ENCODE measurements at places on chromosomes 2 and 18.

DNA sequence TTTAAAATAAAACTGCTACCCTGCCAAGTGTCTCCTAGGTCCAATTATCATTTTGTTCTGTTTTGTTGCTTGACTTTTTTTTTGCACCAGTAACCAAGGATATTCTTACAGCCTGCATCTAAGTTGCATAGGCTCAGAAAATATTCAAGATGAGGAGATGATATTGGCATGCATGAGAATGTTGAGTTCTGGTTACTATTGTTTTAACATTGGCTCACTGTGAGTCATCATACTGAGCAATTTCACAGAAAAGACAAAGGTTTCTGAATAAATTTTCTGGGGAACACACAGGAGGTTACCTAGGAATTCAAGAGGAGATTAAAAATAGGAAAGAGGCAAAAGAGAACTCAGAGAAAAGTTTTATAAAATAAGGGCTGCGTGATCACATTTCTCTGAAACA lies 84.8 kb upstream of the POU3F3 start:
- DNase-seq: no peak

GRCh38 chr18:58098706-58099105 lies 54.7 kb downstream of the NEDD4L start:
- DNase-seq: no peak

GRCh38 chr2:160596441-160596840 lies 102.8 kb upstream of the RBMS1 start:
- DNase-seq: no peak

- DNase-seq: no peak
These were observed 88.6 kb upstream of the GPC1 start for GRCh38 chr2:240346753-240347372.

DNA sequence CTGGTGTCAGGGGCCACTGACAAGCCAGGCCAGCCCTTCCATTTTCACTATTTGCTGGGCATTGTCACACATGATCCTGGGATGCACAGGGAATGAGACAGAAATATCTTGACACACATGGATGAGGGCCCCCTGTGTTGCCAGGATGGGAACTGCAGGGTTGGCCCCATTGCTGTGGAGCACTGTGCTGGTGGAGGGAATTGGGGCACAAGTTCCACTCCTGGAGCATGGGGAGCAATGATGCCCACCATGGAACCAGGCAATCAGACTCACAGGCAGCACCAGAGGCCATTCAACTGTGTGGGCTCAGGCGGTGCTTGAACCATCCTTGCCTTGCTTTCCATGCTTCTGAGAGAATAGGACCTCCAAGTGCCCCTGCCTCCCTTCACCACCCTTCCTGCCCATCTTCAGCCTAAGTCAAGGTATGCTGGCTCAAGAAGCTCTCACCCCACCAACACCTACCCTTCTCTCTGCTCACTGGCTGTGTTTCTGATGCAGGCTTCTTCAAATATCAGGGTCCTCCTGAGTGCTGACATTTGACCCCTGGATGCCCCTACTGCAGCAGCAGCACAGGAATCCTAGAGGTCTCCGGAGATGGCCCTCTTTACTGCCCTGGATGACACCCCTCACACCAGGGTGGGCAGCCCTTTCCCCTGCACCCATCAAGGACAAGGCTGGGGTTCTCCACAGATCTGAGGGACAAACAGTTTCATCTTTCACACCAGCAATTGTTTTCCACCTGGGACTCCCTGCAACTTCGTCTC lies 11.0 kb downstream of the ADRA2B start:
- no peak for DNase-seq

- no peak for DNase-seq
These were observed 75.9 kb upstream of the CYRIA start for GRCh38 chr2:16741498-16741897.

- no peak for DNase-seq
These were observed 163.8 kb downstream of the WDPCP start for GRCh38 chr2:63424329-63425078.

- no peak for DNase-seq
These were observed 53.2 kb upstream of the SH3BP4 start for GRCh38 chr2:234898534-234899053.

GRCh38 chr18:40096675-40097074 lies 1858.4 kb upstream of the PIK3C3 start:
- no peak for DNase-seq

DNA sequence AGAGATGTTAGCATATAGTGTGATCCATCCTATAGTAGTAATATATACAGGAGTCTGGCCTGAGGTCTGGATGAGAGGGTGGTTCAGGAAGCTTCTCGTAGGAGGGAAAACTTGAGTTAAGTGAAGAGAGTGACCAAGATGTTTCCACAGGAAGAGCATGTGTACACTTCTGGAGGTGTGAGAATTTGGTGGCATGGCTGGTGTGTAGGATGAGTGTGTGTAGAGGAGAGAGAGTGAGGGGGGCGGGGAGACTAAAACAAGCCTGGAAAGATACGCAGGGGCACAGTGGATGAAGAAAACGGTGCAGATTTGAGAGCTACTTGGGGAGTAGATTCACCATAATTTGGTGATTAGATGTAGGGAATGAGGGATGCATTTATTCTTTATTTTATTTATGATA lies 43.5 kb upstream of the CTLA4 start:
- DNase-seq: no peak

GRCh38 chr2:192886636-192887035 lies 691.9 kb upstream of the TMEFF2 start:
- DNase-seq: no peak

GRCh38 chr2:218014706-218015585 lies 12.2 kb upstream of the TNS1 start:
- DNase-seq: no peak

DNA sequence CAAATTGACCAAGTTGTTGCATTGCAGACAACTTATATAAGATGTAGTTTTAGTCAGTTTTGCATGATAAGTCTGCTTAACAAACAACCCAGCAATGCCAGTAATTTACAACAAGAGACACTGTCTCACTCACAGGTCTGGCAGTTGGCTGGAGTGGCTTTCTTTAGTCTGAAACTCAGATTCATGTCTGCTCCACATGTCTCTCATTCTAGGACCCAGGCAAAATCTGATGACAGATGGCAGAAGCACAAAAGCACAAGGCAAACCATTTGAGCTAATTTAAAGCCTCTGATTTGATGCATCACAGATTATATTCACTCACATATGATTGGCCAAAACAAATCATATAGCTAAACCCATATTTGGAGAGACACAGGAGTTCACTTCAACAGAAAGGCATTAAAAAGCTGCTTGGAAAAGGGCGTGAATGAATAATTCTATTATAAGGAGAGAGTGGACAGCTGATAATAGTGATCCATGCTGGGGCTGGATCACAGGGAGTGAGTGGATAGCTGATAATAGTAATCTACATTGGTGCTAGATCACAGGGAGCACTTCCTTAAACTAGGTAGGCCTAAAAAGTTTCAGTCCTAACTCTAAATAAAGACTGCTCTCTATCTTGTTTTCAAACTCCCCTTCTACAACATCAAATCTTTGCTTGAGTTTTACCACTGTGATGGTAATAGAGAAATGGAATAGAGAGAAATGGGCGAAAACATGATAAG lies 593.2 kb upstream of the ZNF804A start:
- no peak for DNase-seq

DNA sequence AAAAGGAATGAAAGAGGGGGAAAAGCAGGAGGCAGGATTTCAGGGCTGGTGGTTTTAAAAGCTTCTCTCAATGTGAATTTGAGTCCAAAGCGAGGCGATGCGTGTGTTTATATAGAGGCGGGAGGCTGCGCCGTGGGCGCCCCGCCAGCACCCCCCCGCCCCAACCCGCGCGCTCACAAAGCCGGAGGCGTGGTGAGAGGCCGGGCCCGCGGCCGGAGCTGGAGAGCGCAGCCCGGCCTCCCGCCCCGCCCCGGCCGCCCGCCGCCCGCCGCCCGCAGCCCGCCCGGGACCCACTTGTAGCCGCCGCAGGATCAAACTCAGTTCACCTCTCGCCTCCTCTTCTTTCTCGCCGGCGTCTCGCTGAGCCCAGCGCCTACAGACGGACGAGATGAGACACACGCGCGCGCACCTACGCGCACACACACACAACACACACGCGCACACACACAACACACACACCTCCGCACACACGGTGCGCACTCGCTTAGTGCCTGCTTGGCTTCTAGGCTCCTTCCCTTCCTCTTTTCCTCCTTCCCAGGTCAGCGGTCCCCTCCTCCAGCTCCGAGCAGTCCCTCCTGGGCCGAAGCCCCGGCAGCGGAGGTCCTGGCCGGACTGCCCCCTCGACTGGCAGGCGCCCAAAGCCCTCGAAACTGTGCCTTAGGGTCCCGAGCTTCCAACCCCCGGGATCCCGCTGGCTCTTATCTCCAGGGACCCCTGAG lies 1.3 kb upstream of the CYP26B1 start:
- peak; percentile 41 for DNase-seq

DNA sequence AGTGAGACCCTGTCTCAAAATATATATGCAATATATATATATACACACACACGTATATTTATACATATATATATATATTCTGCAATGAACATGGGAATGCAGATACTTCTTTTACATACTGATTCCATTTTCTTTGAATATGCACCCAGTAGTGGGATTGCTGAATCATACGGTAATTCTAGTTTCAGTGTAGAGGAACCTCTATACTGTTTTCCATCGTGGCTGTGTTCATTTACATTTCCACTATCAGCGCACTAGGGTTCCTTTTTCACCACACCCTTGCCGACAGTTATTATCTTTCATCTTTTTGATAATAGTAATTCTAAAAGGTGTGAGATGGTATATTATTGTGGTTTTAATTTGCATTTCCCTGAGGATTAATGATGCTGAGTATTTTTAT lies 52.3 kb upstream of the SLC39A10 start:
- no peak for DNase-seq

GRCh38 chr18:47311585-47311984 lies 60.1 kb upstream of the SKOR2 start:
- DNase-seq: no peak

- DNase-seq: no peak
These were observed 87.0 kb upstream of the REV1 start for GRCh38 chr2:99576775-99577174.

GRCh38 chr2:16015210-16015902 lies 75.0 kb downstream of the MYCN start:
- no peak for DNase-seq

DNA sequence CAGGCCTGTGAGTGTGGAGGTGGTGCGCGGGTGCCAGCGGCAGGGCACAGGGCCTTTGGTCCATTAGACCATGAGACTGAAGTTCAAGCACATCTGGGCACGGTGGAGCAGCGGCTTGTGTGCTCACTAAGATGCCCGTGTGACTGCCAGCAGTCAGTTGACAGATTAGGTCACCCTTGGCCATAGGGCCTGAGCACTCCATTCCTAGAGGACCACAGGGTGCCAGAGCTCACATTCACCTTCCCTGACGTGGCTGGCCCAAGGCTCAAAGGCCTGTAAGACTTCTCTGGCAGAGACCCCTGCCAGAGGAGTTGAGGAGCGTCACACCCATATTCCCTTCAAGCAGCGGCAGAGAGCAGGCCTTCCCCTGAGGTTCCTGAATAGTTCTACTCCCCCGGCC lies 650 bp downstream of the LHCGR start:
- no peak for DNase-seq

- DNase-seq: no peak
These were observed 269.4 kb upstream of the LRATD1 start for GRCh38 chr2:14363137-14363536.

DNA sequence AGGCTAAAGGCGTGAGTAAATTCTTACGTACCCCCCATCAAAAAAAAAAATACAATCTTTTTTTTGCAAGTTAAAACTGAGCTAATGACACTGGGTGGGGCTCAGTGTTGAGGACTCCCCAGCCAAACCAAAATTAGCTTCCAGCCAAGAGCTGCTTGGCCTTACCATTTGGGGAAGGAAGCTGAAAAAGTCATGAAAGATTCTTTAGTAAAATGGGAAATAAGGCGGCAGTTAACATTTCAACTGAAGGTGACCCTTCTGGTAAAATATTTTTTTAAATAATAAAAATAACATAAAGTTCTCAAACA lies 16.4 kb downstream of the SMAD7 start:
- DNase-seq: no peak

GRCh38 chr2:119224391-119225104 lies 914 bp downstream of the STEAP3 start:
- no peak for DNase-seq

GRCh38 chr2:159762075-159762474 lies 35.9 kb downstream of the CD302 start:
- no peak for DNase-seq
